KG1 (cell line): ENCODE measurements at places on chromosomes 3 and 15.

GRCh38 chr3:182220013-182220412 is 508.3 kb downstream of the SOX2 start:
- DNase-seq = no peak

DNA sequence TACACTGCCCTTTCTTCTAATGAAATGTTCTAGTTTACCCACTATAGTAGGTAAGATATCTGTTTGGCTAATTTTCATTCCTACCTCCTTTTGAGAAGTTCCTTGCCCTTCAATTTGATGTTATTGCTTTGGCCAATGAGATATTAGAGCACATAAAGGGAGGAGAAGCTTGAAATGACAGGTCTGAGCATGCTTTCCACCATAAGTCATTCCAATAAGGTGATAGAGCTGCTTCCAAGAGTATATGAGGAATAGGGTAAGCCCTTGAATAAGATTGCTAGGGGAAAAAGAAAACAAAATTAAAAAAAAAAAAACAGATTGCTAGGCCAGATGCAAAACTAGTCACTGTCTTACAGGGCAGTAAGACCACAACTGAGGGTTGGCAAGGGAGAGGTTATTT is 78.9 kb upstream of the TRIM42 start:
- no peak for DNase-seq

DNA sequence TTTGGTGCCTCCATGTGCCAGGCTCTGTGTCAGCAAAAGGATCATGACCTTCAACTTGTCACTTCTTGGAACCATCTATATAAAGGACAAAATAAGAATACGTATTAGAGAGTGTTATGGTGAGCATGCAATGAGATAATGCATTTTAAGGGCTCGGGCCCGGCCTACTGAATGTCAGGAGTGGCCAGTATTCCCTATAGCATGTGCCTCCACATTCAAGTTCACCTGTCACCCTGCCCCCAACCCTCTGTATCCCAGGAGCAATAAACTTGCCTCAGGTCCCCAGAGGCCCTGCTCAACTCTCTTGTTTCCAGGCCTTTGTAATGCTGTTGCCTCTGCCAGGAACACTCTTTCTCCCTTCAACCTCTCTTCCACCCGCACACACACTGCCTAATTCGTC is 90.2 kb upstream of the SLC6A11 start:
- DNase-seq = no peak

GRCh38 chr3:4812591-4812990 is 166.6 kb upstream of the BHLHE40 start:
- no peak for DNase-seq

DNA sequence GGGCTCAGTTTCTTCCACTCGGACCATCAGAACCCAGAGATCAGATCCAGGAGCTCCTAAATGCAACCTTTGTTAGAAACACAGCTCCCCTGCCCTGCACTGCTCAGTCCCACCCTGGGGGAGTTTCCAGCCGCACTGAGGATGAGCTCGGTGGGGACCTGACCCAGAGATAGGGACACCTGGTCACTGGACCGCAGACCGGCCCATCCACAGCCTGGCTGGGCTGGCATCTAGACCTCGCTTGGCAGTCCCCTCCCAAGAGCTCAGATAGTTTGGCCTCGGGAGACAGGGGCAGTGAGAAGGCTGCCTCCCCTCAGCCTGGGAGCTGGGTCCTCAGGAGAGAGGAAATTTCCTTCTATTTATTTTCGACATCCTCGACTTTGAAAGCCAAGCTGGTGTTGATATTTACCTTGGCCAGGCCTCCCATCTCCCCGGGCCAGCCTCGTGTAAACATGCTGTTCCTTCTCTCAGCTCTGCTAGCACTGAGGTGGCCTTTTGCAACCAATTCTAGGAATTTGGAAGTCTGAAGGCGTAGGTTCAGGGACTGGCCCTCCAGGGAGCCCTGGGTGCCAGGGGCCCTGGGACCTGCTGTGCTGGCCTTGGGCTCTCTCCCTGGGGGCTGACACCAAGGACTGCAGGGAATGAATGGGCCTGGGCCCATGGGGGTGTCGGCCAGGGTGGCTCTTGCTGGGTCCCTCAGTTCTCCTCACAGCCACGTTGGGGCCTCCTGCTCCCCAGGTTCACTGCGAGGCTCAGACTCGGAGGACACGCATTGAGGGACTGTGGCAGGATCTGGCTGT is 90.1 kb downstream of the VGLL4 start:
- no peak for DNase-seq

DNA sequence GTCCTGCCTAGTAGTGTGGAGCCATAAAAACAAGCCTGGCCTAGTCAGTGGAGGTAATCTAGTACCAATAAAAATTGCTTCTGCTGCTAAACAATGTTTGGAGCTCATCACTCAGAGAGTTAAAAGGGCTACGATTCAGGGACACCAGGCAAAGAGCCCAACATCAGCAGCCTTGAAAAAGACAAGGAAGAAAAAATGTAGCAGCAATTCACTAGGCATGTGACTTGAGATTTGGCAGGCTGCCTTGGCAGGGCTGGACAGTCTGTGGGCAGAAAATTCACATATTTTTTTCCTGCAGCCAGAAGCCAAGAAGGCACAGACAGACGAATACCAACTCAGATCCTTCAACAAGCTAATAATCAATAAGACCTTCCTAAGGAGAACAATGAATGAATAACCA is 47.2 kb downstream of the IGSF11 start:
- no peak for DNase-seq

DNA sequence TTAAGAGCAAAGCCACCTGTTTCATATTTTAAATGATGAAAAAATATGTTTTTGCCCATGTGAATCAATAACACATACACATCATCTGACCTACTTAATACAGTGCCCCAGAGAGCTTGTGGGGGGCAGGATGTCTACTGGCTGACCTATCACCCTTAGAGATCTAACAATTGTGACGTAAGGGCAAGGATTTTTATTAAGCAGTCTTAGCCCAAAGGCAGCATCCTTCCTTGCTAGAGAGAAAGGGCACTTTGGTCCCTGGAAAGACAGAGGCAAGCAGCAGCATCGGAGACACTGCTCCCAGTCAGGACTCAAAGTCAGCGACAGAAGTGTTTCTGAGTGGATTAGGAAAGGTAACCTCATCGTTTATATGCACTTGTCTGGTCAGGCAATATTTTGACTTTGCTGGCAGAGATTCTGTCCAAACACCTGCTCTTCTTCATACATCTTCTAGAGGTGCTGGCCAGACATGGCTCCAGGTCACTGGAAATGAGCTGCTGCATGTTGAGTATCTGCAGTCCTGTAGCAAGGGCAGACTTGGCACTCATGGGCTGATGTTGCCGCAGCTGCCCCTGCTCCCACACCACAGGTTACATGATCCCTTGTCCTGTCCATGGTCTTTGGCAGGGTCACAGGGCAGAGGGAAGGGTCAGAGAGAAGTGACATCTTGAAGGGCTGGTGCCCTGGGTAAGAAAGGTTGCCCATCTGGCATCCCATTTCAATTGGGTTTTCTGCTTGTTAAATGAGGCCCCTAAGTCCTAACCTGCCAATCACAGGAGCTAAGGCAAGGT is 1.8 kb downstream of the CXCR6 start:
- DNase-seq = no peak

- no peak for DNase-seq
Measured at GRCh38 chr3:49025005-49025792, 3.3 kb downstream of the NDUFAF3 start.

GRCh38 chr15:94411846-94412245 is 180.5 kb downstream of the MCTP2 start:
- no peak for DNase-seq

DNA sequence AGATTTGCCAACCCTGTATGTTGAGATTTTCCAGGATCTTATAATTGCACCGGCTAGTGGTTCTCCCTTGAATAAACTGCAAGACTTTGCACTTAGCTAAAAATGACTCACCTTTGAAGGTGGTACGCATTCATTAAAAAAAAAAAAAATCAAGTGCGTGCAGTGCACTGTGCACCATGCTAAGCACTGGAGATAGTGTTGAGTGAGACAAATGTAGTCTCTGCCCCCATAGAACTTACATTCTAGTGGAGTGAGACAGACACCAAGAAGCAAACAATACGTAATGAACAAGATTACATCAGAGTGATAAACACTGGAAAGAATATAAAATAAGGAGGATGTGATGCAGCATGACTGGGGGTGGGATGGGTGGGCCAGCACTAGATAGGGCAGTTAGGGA is 69.4 kb downstream of the ITPR1 start:
- DNase-seq = no peak

GRCh38 chr15:59313641-59314332 is 58.9 kb downstream of the MYO1E start:
- DNase-seq = no peak

DNA sequence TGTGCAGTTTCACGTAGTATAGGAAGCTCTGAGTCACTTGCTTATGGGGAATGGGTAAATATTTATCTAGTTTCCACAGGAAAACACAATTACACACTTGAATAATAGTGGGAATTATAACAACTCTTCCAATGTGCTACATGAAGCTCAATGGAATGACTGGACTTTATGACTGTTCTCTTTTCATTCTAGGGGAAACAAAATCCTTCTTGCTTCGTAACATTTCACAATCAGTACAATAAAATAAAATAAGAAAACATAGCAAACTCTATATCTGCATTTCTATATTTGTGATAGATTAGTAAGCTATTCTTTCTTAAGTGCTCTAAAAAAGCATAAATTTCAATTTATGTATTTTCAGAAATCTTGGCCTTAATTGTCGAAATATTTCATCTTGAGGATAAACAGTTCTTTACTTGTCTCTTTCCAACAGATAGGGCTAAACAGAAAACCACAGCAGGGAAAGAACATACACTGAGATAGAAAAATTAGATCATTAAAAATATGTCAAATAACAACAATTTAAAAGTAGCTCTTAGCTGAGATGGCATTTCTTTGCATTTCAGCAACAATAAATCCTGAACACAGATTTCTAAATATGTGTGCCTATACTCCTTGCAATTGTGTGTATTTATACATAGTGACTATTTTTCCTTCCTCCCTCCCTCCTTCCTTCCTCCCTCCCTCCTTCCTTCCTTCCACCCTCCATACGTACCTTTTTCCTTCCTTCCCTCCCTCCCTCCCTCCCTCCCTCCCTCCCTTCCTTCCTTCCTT is 395.5 kb upstream of the KCNMB2 start:
- no peak for DNase-seq

DNA sequence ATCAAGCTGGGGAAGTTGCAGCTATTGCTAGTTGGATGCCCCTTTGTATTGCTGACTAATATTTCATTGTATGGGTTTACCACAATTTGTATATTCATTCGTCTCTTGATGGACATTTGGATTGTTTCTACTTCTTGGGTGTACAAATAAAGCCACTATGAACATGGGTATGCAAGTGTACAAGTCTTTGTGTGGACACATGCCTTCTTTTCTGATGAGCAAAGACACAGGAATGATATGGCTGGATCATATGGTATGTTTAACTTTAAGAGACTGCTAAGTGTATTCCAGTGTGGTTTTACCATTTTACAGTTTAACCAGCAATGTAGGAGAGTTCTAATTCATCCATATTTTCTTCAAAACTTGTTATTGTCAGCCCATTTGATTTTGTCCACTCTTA is 32.2 kb downstream of the NECTIN3 start:
- DNase-seq = no peak

DNA sequence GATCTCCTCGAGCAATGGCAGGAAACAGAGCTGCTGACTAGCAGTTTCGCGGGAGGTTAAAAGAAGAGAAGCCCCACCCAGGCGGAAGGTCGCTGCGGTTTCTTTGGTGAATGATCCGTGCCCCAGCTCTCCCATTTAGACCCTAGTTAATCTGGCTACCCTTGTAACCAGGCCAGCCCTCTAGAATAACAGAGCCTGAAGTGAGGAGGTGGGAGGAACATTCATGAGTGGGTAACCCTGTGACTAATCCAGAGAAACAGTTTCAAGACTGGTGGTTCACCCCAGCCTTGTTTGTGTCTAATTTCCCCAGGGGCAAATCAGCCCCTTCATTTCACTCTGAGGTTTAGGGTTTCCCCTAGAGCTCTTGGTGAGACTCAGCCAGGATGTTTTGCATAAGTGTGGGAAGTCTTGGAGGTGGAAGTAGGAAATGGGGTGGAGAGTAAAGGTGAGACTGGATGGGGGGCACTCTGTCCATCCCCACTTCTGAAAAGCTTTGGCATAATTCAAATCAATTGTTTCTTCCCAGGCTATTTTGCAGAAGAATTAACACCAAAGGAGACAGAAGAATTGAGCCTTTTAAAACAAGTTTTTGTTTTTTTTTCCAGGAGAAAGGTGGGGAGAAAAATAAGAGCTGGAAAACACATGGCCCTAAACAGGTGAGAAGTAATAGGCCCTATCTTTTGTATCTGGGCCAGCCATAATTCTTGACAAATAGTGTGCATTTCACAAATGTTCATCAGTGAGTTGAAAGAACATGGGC is 303.1 kb downstream of the RPLP1 start:
- peak; percentile 44 for DNase-seq

DNA sequence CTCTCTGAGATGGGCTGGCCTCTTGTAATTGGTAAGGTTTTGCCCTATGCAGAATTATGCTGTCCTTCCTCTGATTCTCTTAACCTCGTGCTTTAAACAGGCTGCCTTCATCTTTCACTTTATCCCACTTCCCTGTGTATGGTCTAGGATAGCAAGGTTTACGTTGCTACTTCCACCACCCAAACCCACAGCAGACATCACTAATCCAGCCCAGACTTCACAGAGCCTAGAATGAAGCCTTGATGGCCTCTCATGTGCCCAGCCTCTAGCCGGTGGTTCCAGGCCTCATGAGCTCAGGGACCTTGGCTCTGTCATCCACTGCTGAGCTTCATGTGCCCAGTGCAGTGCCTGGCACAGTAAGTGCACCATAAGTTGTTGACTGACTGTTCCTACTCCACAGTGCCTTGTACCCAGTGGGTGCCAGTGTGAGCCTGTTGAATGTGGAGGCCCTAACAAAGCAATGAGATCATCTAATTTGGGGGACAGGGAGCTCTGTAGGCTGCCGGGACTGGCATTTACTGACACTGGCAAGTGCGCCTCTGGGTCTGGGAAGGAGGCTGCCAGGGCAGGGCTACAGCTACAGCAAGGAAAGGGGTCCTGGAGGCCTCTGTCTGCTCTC is 12.5 kb downstream of the SLC6A6 start:
- DNase-seq = no peak

DNA sequence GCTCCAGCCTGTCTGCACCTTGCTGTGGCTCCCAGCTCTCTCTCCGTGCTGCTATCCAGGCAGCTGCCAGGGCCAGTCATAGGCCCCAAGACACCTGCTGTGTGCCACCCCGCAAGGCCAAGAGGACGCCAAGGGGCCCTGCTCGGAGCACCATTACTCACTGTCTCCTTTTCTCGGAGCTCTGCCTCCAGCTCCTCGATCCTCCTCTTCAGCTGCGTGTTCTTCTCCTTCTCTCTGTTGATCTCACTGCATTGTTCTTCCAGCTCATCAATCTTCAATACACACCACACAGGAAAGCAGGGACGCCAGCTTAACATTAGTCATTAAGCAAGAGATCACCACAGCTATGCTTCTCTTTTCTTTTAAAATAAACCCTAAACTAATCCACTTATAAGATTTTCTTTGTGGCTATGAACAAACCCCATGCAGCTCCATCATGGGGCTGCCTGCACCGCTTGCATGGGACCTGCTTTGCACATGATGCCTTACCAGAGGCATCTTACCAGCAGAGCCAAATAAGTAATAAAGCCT is 42.6 kb downstream of the WHAMM start:
- no peak for DNase-seq
